ENCODE measurements at places on chromosomes 6 and 20.
A peak's percentile ranks its signal among the peaks of the same experiment; 100 is the strongest.

GRCh38 chr20:54254596-54254995, 46.7 kb downstream of the PFDN4 start:
- DNase-seq: no peak

DNA sequence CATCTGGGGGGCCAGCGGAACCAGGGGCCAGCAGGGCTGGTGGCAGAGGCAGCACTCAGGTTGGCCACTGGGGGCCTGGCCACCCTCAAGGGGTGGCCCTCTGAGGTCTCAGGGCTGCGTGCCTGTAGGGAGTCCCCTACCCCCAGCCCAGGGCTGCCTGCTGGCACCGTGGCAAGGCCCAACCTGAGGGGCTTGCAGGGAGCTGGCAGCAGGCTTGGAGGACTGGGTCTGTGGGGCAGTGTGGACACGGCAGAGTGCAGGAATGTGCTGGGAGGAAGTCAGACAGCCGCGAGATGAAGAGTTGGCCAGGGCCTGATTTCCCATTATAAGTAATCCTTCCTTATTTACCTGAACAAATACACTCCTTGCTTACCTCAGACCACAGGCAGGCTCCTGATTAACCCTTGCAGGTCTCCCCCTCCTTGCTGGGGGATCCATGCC, at the start of gene SPDEF:
Gene SPDEF (minus strand): TSS at position 299 of the 441 bp plus-strand sequence. CDS start 11,874 bp downstream, outside the sequence.
- DNase-seq: no peak

GRCh38 chr6:38154731-38155130, 335.2 kb downstream of the ZFAND3 start:
- no peak for DNase-seq

DNA sequence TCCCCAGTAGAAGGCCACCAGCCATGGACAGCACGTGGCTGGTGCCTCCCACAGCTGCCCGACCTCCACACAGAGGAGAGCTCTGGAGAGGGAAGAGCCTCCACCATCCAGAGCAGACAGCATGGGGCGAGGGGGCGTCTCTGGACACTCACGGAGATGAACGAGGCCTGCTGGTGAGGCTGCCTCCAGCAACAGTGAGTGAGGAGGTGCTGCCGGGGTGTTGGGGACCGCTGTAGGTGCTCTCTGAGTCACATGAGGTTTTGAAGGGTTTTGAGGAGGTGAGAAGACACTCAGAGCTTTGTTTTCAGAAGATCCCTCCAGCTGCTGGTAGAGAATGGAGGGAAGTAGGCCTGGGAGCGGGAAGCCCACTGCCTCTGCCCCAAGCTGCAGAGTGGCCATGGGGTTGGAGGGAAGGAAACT, 65.6 kb downstream of the THBS2 start:
- DNase-seq: peak; percentile 68

- DNase-seq: no peak
Observed at GRCh38 chr6:145882121-145882531, 67.5 kb upstream of the FBXO30 start.
